ENCODE measurements at places on chromosomes 6 and 20. TPM values are rescaled to one million over a fixed set of nuclear protein-coding genes. Genes with fewer than 3 reads are reported as not detected.

The SLC16A10 gene
- total RNA-seq = 12.0 TPM

The TRIM10 gene
- not detected for total RNA-seq

The TNXB gene
- total RNA-seq = 42.4 TPM

The ITPA gene
- total RNA-seq = 49.8 TPM

Data from testis (tissue), 5 donors.